ENCODE measurements at places on chromosomes 3 and 15. TPM values are rescaled to one million over a fixed set of nuclear protein-coding genes. Genes with fewer than 3 reads are reported as not detected.

GRCh38 chr3:167705840-167706239, 28.9 kb downstream of the PDCD10 start:
- no peak for DNase-seq

- DNase-seq, result peak; percentile 89
Measured at GRCh38 chr3:151379083-151379734, 5.3 kb downstream of the P2RY12 start.

DNA sequence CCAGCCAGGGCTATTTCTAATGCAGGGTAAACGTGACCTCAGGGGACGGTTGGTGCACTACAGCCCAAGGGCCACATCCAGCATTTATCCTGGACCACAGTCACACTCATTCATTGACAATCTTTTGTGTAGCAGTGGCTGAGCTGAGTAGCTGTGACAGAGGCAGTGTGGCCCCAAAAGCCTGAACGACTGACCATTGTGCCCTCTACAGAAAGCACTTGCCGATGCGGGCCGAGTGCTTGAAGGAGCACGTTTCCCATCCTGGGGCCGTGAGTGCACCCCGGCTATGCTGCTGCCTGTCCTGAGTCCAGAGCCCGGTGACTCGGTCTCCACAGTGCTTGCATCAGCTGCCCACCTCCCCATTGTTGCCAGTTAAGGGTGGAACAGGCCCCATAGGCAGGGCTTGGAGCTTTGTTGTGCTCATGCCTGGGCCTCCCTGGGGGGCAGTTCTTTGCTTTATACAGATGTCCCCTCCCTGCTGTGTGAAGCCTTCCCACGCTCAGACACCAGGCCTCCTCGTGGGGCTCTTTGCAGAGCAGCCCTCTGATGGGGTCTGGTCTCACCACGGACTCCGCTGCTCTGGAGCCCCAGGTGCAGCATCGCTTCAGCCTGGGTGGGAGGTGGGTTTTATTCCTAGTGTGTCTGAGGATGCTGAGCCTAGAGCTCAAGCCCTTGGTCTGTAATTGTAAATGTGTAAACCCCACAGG, 13.0 kb upstream of the SNRPA1 start:
- no peak for DNase-seq

Gene TM6SF1
- total RNA-seq, result not detected

Gene HRG
- not detected for total RNA-seq
